ENCODE measurements at places on chromosomes 11 and 22.

- DNase-seq: no peak
These were observed 33.9 kb upstream of the PANX2 start for GRCh38 chr22:50136581-50137015.

GRCh38 chr11:34640050-34640923, 19.4 kb downstream of the EHF start:
- DNase-seq: no peak

GRCh38 chr22:30017375-30018223, 62.7 kb upstream of the HORMAD2 start:
- no peak for DNase-seq

GRCh38 chr22:31840585-31840984, 86.8 kb downstream of the DEPDC5 start:
- no peak for DNase-seq

GRCh38 chr11:8749202-8749601, 66.6 kb downstream of the RPL27A start:
- no peak for DNase-seq

DNA sequence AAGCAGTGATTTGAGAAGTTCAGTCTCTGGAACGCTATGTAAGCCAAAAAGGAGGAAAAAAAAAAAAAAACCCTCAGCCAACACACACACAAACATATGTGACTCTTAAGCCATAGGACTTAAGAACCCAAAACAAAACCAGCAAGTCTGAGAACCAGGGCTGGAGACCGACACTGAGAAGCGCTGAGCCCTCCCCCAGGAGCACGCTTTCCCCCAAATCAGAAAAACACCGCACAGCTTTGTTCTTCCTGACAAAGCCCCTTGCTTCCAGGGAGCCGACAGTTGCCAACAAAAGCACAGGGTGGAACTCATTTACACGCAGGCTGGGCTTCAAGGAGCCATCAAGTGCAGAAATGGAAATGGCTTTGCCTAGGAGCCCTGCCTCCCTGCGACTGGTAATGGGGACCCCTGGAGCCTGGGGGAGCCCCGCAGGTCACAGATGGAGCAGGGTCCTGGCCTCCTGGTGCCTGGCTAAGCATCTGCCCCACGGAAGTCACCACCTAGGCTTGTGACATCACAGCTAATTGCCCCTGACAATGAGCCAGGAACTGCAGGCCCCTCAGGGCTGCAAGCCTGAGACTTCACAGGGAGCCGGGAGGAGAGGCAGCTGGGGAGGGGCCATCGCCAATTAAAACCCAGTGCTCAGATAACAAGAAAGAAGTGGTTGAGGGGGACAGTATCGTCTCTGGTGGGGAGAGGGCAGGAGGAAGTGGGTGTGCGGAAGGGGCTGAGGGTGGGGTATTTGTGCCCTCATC, 66.9 kb downstream of the NFAM1 start:
- DNase-seq: no peak

GRCh38 chr22:38694049-38694448, 6.7 kb downstream of the JOSD1 start:
- DNase-seq: no peak

GRCh38 chr11:8192896-8193209, 24.0 kb upstream of the RIC3 start:
- no peak for DNase-seq

- DNase-seq: no peak
These were observed 81.0 kb downstream of the CCDC34 start for GRCh38 chr11:27281740-27282590.

DNA sequence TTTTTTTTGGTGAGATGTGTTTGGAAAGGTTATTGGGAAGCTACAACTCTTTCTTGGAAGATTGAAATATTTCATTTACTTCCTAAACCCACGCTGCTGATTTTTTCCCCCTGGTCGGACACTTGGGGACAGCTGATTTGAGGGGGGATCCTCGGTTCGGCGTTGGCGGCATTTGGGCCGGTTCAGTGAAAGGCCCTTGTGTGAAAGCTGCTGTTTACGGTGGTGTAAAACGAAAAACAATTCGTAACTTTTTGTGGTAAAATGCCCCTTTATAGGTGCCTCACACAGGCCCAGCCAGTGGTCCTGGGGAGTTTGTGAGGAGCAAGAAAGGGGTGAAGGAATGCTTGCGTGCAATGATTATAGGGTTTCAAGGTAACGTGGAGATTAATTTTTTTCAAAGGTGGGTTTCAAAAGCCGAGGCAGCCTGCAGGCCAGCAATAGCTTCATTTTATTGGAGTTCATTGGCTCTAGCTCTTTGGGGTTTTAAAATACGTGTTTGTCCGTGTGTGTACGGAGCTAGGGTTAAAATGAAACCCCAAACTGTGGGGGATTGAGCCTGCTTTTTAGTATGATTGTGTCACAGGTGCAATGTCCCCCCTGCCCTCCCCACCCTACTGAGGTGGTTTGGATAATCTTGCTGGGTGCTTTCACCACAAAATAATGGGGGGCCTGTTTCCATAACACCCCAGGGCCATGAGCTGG, 77.2 kb upstream of the PPARA start:
- DNase-seq: no peak

DNA sequence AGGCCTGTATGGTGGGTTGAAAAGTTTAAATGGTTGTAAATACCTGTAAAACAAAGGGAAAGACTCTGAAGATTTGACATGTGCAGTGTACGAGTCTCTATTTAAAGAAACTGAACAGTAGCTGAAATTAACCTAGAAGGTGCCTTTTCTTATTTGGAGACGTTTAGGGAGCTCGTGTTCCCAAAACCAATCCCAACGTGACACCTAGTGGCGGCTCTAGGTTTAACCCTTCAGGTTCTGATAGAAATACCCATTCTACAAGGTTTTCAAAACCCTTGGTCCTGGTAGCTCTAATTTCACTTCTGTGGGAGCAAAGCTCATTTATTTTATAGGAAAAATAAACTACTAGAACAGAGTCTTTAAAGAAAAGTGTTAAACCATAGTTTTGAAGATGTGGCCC, 258.3 kb downstream of the LRRC4C start:
- DNase-seq: no peak

GRCh38 chr11:2314136-2314524, 12.3 kb downstream of the TSPAN32 start:
- no peak for DNase-seq

GRCh38 chr11:124875943-124876817, 10.9 kb downstream of the ROBO3 start:
- DNase-seq: peak; percentile 77

DNA sequence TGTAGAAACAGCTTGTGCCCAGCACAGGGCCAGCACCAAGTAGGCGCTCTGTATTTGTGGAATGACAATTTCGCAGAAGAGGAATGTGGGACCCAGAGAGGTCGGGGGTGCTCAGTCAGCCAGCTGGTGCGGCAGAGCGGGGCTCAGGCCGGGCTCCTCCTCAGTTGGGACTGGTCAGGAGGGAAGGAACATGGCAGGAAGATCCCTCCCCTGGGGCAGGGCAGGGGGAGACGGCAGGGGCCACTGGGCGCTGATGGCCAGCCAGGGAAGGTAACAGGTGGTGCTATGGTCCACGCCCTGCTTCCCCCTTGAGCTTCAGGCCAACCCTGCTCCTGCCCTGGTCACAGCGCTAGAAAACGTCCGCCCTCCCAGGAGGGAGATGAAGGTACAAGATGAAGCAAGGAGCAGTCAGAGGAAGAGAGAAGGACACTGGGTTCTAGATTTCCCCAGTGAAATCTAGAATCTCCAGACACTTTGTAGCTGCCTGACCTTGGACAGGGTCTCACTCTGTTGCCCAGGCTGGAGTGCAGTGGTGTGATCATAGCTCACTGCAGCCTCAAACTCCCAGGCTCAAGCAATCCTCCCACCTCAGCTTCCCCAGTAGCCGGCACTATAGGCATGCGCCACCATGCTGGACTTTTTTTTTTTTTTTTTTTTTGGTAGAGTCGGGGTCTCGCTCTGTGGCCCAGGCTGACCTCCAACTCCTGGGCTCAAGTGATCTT, 13.5 kb upstream of the SPI1 start:
- no peak for DNase-seq

GRCh38 chr11:33753304-33753967, 17.2 kb upstream of the CD59 start:
- no peak for DNase-seq

GRCh38 chr22:48898524-48899250, 929.0 kb downstream of the BRD1 start:
- DNase-seq: no peak

- no peak for DNase-seq
These were observed 806 bp downstream of the ARAP1 start for GRCh38 chr11:72751116-72752087.

DNA sequence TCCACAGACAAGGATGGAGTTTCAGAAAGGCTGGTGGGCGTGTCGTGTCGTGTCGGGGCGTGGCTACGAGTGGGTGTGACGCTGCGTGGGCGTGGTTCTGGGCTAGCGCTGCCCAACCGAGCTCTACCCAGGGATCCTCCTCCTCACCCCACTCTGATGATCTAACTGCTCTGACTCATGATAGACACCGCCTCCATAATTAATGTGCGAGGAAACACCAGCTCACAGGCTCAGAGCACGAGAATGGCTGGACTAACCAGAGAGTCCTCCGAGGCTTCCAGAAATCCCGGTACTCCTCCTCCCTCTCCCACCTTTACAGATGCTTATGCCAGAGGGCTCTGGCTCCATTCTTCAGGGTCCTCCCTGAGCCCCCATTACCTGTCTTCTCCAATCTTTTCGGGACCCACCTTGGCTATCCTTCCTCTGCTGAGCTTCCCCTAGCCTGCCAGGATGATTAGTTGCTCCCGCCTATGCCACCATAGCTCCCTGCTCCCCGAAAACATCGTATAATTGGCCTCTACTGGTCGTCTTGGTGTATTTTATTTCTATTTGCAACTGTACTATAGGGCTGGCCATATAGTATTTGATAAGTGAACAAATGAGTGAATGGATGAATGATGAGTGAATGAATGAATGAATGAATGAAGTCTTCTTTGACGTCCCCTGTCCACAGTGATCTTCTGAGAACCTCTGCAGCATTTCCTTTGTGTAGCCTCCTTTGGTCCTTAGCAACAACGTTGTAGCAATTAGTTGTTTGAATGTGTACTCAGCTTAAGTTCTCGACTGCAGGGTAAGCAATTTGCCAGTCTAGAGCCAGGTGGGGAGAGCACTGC, 21.7 kb downstream of the TMPRSS13 start:
- peak; percentile 68 for DNase-seq

DNA sequence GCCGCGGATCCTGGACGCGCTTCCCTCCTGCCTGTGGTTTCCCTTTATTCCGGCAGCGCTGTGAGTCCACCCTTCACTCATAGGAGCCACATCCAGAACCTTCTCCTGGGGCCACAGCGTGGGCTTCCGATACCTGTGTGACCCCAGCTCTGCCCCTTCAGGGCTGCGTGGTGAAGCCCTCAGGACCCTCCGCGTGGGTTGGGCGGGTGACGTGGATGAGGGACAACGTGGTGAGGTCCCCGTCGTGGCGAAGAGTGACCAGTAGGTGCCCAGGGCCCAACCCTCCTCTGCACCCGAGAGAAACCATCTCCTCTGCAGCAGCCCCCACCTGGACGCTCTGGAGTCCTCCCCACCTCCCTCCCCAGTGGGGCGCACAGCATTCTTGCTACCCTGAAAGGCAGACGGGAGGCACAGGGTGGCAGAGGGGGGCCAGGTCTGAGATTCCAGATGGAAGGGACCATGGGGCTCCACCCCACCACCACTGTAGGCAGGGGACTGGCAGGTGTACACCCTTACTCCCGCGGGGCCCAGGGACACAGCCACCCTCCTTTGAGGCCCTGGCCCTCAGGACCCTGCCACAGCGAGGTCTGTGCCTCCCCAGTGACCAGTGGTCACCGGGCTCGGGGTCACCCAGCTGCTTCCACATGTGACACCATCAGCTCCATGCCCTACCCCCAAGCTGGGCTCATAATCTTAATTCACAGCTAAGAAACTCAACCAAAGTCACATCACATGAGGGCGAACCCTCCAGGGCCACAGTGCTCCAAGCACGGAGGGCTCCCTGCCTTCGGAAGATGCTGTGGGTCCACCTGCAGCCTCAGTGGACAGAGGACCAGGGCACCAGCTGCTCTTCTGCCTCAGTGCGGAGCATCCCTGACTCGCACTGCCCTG, 3.4 kb upstream of the ZBED4 start:
- DNase-seq: no peak

- no peak for DNase-seq
These were observed 35.4 kb downstream of the PAK1 start for GRCh38 chr11:77438487-77438886.

- no peak for DNase-seq
These were observed 49.1 kb downstream of the C11orf91 start for GRCh38 chr11:33651555-33651954.

DNA sequence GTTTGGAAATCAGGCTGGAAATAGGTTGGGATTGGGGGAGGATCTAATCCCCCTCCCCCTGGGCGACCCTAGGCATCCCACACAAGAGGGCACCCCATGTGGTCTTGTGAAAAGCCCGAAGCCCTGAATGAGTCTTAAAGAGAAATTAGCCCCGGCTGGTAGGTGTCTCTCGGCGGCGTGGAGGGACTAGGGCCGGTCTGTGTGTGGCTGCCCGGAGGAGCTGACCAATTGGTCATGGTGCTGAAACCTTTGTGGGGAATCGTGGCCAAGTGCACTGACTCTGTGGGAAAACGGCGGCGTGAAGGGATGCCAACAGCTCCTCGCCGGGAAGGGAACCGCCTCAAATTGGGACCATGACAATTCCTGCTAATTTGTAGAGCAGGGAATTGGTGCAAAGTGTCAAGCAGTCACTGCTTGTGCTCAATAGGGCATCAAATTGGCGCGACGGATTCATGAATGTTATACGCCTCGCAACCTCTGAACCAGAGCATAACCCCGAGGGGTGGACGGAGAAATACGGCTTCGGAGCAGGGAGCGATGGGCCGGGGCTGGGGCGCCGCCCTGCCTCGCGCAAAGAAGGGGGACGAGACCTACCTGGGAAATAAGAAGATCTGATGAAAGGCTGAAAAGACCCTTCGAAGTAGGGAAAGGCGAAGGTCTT, 1.5 kb downstream of the DBX1 start:
- no peak for DNase-seq

DNA sequence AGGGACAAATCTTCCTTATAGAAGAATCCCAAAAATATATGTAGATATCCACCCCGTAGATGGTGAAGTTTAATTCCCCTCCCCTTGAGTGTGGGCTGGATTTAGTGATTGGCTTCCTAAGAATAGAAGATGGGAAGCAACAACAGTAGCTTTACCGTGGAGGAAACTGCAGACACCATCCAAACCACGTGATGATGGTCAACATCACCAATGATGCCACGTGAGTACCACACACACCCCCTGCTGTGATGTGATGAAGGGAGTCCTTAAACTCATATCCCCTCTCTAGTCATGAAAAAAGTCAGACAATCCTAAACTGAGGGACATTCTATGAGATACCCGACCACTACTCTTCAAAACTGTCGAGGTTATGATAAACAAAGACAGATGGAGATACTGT, 76.4 kb upstream of the SLC22A12 start:
- no peak for DNase-seq

- no peak for DNase-seq
These were observed 13.2 kb upstream of the AIFM3 start for GRCh38 chr22:20953668-20954500.

- no peak for DNase-seq
These were observed 35.8 kb downstream of the C11orf91 start for GRCh38 chr11:33664827-33665226.
